ENCODE measurements at places on chromosomes 13 and 19.

- no peak for DNase-seq
These were observed 36.4 kb downstream of the RXFP2 start for GRCh38 chr13:31775686-31776085.

GRCh38 chr13:44412346-44412935, 38.8 kb downstream of the SERP2 start:
- DNase-seq, result no peak

DNA sequence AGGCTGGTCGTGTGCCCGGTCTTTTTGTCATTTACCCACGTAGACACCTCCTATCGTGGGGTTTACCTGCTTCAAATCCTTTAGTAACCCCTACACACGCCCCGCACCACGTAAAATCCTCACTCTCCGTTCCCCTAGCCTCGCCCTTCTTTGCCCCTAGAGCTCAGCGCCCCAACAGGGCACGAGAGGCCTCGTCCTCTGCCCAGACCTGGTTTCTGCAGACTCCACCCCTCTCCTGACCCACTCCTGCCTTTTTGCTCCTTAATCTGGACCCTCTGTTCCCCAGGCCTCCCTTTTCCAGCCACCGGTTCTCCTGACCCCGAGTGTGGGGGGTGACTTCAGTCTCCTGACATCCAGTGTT, 412 bp downstream of the ZNF528 start:
- DNase-seq, result peak; percentile 6

GRCh38 chr13:80560609-80561008, 219.7 kb upstream of the SPRY2 start:
- no peak for DNase-seq

DNA sequence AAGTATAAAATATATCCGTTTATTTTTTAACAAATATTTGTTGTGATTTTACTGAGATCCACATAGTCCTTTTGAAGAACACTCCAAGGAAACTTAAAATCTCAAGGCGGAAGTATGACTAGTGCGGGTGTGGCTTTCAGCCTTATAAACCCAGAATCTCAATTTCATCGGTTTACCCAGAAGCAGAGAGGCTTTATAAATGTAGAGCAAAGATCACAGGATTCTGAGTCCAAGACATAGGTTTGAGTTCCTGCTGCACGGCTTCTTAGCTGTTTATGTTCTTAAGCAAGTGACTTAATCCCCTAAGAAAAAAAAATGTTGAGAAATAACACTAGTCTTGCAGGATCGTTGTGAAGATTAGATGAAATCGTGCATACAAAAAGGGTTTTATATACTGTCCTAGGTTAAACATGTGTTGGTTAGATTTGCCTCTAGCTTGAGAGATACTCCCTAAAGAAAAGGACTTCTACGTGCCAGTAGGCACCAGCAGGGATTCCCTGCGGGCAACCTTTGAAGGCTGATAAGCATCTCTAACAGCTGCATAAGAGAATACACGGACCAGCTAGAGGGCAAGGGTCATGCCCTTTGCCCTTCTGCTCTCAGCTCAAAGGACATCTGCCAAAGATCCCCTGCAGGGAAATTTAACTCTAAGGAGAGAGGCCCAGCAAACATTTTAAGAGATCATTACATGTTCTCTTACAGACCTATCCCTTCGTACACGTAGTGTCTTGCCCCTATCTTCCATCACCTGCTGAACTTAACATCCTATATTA, 130.4 kb upstream of the MIR17HG start:
- DNase-seq, result no peak

- peak; percentile 54 for DNase-seq
These were observed 14.1 kb upstream of the PCDH8 start for GRCh38 chr13:52862358-52863206.

GRCh38 chr19:49106648-49107135, 7.5 kb upstream of the LIN7B start:
- DNase-seq, result no peak

DNA sequence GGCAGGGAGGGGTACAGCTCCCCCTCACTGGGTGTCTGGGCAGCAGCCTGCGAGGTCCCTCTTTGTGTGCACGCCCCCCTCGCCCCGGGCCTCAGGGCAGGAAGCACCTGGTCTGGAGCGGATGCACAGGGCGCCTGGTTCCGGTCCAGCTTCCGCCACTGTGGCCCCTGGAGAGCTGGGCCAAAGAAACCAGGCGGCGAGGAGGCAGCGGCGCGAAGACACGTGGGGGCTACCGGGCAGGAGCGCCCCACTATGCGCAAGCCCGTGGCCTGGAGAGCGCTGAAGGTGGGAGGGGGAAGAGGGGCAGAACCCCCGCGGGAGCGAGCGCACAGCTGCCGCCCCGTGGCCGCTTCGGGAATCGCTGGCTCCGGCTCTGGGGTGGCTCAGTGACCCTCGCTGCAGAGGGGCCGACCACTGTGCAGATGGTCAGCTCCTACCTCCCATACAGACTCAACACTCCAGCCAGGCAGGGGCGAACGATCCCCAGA, 1.7 kb upstream of the LYL1 start:
- DNase-seq, result no peak

DNA sequence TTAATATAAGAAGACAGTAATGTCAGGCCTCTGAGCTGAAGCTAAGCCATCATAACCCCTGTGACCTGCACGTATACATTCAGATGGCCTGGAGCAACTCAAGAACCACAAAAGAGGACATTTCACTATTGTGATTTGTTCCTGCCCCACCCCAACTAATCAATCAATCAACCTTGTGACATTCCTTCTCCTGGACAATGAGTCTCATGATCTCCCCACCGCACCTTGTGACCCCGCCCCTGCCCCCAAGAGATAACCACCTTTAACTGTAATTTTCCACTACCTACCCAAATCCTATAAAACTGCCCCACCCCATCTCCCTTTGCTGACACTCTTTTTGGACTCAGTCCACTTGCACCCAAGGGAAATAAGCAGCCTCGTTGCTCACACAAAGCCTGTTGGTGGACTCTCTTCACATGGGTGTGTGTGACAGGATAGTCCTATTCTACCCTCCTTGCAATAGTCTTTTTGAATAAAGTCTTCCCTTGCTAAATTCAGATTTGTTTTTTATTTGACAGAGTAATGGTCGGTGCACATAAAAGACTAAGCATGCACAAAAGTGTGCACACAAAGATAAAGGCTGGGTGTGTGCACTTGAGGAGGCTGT, 14.0 kb downstream of the CD70 start:
- no peak for DNase-seq

GRCh38 chr13:92379371-92379770, 847.2 kb upstream of the GPC6 start:
- no peak for DNase-seq

GRCh38 chr19:39112338-39112890, 13.2 kb upstream of the PAK4 start:
- DNase-seq, result peak; percentile 95

- no peak for DNase-seq
These were observed 402.6 kb downstream of the KLF12 start for GRCh38 chr13:73731564-73731963.

GRCh38 chr19:40006273-40006691, 9.4 kb downstream of the ZNF546 start:
- no peak for DNase-seq

DNA sequence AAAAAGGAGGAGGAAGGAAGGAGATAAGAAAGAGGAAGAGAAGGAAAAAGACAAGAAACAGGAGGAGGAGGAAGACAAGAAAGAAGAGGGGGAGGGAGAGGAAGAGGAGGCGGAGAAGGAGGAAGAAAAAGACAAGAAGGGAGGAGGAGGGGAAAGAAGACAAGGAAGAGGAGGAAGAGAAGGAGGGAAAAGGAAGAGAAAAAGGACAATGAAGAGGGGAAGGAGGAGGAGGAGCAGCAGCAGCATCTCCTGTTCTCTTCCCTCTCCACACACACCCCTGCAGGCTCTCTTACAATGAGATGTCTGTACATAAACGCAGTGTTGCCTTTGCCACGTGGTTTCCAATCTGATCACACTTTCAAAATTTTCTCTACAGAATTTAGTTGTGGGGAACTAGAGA, 66.6 kb downstream of the RUBCNL start:
- DNase-seq, result no peak

GRCh38 chr19:5805462-5806132, 730 bp downstream of the NRTN start:
- peak; percentile 60 for DNase-seq

DNA sequence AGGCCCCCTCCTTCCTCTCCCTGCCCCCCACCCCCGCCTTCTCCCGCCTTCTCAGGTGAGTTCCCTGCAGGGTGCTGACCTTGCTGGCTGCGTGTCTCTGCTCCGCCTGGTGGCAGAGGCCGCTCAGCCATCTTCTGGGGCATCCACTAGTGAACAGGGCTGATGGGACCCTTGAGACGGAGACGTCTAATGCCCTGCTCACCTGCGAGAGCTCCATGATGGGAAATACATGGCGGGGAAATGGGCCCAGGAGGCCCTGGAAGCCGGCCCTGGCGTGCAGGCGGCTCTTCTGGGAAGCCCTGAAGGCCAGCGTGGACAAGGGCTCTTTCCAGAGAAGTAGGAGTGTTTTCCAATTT, 15.2 kb upstream of the F7 start:
- DNase-seq, result no peak

DNA sequence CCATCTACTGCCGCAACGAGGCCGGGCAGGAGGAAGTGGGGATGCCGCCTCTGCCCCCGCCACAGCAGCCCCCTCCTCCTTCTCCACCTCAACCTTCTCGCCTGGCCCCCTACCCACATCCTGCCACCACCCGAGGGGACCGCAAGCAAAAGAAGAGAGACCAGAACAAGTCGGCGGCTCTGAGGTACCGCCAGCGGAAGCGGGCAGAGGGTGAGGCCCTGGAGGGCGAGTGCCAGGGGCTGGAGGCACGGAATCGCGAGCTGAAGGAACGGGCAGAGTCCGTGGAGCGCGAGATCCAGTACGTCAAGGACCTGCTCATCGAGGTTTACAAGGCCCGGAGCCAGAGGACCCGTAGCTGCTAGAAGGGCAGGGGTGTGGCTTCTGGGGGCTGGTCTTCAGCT, 3.4 kb upstream of the NUP62 start:
- DNase-seq, result no peak

DNA sequence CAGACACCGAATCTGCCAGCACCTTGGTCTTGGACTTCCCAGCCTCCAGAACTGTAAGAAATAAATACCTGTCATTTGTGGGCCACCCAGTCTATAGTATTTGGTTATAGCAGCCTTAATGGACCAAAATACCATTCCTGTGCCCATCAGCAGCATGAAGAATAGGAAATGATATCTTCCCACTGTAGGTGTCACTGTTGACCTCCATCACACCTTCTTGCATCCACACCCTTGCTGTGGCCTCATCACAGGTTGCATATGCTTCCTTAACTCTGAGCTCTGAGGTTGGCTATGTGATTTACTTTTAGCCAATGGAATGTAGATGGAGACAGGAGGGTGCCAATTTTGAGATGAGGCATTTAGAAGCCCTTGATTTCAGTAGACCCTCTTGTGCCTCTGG, 242.0 kb upstream of the TSHZ3 start:
- DNase-seq, result no peak
